DMS153 (cell line): ENCODE measurements at places on chromosomes 13 and 19.

DNA sequence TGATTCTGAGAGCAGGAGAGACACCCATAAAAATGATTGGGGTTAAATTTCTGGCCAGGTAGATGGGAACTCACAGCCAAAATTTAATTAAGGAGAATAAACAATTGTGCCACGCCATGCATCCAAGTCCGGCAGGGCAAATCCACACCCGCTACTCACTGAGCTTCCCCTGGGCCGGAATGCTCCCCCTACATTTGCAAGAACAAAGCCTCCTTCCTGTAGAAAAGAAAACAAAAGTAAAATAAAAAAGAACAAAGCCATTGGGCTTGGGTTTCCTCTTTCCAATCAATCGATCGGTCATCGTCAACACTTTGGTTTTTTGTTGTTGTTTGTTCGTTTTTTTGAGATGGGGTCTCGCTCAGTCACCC lies 30.2 kb upstream of the TFDP1 start:
- DNase-seq = no peak

GRCh38 chr13:63110466-63110865 lies 1694.8 kb upstream of the PCDH20 start:
- DNase-seq = no peak

DNA sequence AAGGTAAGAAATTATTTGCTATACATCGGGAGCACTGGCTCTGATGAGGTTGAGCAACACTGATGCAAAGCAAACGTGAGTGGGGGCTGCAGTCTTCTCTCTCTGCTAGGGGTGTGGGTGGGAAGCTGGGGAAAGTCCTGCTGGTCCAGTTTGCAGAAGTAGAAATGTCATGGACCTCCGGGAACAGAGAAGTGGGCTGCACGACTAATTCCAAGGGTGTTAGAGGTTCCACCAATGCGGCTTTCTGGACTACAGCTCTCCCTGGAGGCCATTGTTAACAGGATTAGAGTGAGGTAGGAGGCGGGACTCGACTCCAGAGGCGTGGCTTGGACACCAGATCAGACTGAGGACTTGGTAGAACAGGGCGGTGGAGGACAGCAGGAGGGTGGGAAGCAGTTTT lies 5.7 kb upstream of the FBXO27 start:
- peak; percentile 27 for DNase-seq

DNA sequence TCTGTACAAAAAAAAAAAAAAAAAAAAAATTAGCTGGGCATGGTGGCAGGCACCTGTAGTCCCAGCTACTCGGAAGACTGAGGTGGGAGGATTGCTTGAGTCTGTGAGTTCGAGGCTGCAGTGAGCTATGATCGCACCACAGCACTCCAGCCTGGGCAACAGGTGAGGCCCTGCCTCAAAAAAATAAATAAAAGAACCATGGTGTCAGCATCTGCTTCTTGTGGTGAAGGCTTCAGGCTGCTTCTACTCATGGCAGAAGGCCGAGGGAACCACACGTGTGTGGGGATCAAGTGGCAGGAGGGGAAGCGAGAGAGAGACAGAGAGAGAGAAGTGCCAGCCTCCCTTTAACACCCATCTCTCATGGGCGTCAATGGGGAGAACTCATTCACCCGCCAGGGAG lies 13.5 kb downstream of the BCL3 start:
- DNase-seq = no peak

GRCh38 chr19:6092329-6093286 lies 17.7 kb downstream of the RFX2 start:
- peak; percentile 93 for DNase-seq

- no peak for DNase-seq
These were observed 116.3 kb downstream of the RAB20 start for GRCh38 chr13:110445183-110445582.

- no peak for DNase-seq
These were observed at the start of gene CYP4F8 for GRCh38 chr19:15614507-15615379. TSS of gene CYP4F8 (plus strand) at chr19:15615218. CDS start at chr19:15615617, 399 bp downstream.

DNA sequence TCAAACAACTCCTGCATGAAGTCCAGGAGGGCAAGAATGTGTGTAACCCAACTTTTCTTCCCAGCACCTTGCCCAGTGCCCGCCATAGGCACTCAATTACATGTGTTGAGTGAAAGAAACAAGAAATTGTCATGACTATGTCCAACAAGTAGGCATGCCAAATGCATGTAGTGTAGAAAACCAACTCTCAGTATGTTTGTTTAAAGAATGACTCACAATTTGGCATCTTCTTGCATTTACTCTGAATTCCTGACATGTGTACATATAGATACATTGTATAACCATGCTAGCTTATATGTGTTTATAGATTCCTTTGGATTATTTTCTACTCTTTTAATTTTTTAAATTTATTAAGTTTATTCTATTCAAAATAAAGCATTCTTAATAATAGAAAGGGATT lies 305.0 kb downstream of the EFNB2 start:
- no peak for DNase-seq

- no peak for DNase-seq
These were observed 1.2 kb upstream of the ATP1A3 start for GRCh38 chr19:41994994-41995958.

DNA sequence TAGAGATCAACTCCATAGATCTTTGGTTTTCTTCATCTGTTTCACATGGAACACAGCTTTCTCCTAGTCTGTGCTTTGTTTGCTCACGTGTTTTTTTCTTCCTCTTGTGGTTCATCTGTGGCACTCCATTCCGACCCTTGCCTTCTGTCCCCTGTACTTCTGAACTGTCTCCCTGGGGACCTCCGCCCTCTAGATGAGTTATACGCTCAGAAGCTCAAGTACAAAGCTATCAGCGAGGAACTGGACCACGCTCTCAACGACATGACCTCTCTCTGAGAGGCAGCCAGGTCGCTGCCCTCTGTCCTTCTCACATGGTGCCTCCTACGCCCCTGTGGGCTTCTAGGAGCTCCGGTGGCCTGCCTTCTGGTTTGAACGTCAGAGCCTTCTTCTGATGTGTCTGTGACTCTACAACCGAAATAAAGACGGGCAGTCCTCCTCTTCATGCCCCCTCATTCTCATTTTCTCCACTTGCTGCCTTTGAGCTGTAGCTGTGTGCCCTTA lies 16.6 kb upstream of the RAB8A start:
- DNase-seq = no peak

DNA sequence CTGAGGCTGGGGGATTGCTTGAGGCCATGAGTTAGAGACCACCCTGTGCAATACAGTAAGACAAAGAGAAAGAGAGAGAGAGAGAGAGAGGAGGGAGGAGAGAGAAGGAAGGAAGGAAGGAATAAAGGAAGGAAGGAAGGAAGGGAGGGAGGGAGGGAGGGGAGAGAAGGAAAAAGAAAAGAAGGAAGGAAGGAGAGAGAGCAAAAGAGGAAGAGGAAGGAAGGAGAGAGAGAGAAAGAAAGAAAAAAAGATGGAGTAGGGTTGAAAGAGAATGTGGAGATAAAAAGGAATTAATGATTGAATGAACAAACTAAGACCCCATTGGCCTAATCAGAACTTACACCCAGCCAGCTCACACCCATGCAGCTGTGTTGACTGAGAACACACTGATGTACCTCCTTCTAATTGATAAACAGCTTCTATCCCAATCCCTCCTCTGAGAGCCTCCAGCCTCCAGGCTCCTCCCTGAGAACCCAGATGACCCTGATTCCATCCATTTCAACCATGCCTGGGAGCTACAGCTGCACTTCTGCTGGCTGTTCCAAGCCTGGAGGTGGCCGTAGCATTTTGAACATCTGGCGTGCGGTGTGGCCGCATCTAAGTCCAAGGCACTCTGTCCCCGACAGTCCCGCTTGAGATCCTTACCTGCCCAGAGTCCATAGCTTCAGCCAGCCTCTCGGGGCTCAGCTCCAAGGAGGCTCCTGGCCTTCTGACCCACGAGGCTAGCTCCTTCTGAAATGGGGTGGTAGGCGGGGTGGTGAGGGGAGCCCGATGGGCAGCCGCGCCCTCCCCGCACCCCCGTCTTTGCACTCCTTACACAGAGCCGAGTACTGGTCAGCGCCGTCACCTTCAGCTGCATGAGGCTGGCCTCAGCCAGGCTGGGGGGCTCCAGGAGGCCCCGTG lies 1.1 kb downstream of the PRODH2 start:
- DNase-seq = no peak

- peak; percentile 53 for DNase-seq
These were observed 422 bp upstream of the ZNF575 start for GRCh38 chr19:43532571-43532961.

DNA sequence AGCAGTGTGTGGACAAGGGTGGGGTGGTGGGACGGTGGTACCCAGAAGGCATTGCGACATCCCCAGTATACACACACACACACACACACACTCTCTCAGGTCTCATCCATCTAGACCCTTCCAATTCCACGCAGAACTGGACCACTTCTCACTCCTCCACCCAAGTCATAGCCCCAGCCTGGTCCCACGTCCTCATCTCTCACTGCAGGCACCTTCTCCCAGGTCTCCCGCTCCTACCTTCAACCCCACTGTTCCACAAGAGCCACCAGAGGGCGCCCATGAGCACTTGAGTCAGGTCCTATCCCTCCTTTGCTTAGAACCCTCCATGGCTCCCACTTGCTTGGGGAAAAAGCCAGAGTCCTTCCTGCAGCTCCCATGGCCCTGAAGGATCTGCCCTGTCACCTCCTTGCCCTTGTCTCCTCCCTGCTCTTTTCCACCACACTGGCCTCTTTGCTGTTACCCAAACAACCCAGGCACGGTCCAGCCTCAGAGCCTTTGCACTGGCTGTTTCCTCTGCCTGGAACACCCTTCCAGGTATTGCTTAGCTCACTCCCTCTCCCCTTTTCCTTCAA lies 62.6 kb downstream of the IER2 start:
- peak; percentile 48 for DNase-seq

DNA sequence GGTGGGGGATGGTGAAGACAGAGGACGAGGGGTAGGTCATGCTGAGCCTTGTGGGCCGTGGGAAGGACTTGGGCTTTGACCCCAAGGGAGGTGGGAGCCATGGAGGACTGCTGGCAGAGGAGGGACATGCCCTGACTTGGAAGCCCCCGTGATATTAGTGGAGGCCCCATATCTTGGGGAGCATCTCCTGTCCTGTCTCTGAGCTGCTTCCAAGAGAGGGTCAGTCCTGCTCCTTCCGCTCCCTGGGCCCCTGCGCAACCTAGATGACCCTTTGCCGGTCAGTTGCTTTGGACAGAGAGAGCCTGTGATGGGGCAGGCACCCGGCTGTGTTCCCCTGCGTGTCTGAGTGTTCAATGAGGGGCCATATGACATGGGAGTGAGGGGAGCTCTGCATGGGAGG lies 5.2 kb downstream of the TLE6 start:
- no peak for DNase-seq

DNA sequence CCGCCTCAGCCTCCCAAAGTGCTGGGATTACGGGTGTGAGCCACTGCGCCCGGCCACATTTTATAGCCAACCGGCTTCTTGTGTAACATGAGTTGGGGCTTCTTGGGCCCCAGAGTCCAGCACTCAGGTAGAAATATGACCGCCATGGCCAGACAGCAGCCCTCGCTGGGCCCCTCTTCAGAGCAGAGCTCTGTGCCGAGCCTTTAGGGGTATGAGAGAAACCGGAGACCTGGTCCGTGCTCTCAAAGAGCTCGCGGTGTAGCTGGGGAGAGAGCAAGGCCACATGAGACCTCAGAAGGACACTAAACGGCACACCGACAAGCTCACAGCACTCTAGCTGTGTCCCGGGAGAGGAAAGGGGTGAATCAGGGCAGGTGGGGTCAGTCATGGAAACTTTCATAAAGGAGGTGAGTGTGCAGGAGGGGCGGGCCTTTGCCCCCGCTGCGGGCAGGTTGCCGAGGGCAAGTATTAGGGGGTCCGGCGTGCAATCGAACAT lies 15.8 kb downstream of the ACTN4 start:
- DNase-seq = no peak

GRCh38 chr13:50015258-50015657 lies at the start of gene KCNRG:
TSS of gene KCNRG (plus strand) at chr13:50015444. CDS start at chr13:50015494, 50 bp downstream.
- peak; percentile 46 for DNase-seq

GRCh38 chr13:27523346-27524073 lies 73.1 kb upstream of the MTIF3 start:
- DNase-seq = no peak

DNA sequence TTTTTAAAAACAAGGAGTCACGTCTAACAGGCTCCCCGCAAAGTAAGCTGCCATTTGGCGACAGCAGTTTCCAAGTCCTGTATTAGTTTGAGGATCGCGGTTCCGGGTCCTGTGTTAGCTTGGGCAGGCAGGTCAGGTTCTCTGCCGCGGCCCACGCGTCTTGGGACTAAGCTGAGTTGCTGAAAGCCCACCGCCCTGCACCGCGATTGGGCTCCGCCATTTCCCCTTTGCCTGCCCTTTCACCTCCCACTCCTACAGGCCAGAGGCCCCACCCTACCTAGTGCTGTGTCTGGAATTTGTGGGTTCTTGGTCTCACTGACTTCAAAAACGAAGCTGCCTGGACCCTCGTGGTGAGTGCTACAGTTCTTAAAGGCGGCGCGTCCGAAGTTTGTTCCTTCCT lies 6.8 kb downstream of the PARP4 start:
- no peak for DNase-seq
